ENCODE measurements at places on chromosomes 1 and 21.
A peak's percentile ranks its signal among the peaks of the same experiment; 100 is the strongest.

DNA sequence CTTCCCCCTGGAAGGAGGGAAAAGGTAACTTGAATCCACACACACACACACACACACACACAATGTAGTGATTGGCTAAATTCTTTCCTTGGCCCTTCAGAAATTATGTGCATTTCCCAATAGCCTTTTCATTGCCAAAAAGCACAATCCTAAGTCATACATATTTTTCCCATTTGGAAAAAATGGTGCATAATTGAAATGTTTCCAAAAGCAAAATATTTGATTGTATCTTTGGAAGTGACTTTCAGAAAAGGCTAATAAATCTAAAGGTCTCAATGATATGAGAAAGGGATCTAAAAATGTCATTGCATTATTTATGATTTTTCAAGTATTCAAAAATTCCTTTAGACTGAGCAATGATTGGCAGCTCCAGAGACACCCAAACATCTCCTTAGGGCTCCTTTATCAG, 43.5 kb upstream of the NEK7 start:
- DNase-seq, result no peak

DNA sequence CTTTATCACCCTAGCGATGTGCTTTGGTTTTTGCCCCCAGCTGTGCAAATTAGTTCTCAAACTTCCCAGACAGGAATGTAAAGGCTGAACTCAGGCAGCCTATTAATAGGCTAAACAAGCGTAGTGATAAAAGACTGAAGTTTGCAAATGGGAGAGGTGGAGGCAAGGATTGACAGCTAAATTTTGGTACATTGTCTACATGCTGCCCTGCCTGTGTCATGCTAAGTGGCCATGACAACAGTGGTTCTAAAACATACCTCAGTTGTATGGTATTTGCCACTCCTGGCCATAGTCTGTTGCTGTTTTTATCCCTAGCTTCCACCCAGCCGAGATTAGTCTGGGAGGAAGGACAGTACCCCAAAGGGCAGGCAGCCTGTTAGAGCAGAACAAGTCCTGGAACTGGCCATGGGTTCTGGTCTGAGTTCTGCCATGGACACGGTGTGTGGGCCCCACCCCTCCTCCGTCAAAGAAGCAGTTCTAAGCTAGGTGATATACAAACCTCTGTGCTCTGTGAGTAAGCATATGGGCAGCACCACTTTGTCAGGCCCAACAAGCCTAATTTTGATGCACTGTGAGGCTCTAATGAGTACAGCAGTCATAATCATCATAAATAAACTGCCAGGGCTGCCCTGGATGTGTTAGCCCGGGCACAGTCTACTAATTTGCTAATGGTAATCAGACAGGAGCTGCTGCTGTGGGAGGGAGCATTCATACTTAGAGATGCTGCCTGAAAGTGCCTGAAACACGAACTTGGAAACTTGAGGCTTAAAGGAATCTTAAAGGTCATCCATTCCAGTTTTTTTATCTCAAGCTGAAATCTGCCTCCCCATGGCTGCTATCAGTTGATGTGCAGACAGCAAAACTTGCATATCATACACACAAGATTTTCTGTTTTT, 177.1 kb downstream of the HHAT start:
- no peak for DNase-seq

DNA sequence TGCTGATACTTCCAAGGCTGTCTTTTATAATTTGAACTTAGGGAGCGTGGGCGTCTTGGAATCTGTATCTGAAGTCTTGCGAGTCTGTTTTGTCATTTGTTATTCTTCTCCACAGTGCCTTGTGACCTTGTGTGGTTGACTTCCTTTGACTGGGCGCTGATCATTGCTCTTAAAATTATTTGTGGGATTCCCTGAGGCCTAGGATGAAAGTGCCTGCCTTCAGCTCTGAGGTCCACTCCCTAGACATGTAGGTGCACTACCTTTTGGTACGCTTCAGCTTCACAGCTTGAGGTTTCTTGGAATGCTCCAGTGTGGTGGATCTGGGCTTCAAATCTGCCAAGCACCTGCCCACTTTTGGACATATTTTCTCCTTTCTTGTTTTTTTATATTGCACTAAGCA, 50.2 kb upstream of the IGSF5 start:
- DNase-seq, result no peak

- DNase-seq, result no peak
Measured at GRCh38 chr21:40130476-40130875, 263.2 kb downstream of the PCP4 start.

- DNase-seq, result no peak
Measured at GRCh38 chr1:76501586-76502219, 365.6 kb upstream of the ST6GALNAC5 start.

DNA sequence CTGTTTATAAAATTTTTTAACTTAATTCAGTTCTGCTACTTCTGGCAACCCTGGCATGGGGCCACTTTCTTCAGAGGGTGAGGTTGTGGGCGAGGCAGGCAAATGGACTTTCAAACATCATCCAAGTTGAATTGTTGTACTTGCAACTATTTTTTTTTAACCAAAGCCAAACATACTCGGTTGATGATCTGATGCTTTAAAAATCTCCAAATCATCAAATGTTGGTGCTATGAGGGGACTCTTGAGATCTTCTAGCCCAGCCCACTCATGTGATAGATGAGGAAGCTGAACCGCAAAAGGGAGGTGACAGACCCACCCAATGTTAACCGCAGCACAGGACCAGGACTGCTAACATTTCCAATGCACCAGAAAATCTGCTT, 6.7 kb downstream of the SLC1A7 start:
- DNase-seq, result peak; percentile 81

GRCh38 chr1:229365569-229365968, 22.7 kb upstream of the CCSAP start:
- DNase-seq, result no peak

GRCh38 chr1:232162001-232162400, 467.9 kb downstream of the SIPA1L2 start:
- no peak for DNase-seq

GRCh38 chr1:243438146-243438545, 182.3 kb downstream of the SDCCAG8 start:
- DNase-seq, result no peak

DNA sequence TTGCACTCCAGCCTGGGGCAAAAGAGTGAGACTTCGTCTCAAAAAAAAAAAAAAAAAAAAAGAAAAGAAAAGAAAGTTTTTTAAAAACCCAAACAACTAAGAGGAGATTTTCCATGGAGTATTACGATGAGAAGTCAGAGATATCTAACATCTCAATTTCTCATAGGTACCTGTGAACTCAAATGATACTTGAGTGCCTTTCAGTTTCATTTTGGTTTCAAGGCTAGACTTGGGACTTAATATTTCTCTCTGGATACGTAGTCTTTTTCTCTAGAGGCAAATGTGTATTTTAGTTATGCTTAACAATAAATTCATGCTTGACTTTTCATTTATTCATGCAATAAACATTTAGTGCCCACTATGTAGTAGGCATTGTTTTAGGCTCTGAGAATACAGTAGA, 15.0 kb downstream of the ZYG11B start:
- no peak for DNase-seq

DNA sequence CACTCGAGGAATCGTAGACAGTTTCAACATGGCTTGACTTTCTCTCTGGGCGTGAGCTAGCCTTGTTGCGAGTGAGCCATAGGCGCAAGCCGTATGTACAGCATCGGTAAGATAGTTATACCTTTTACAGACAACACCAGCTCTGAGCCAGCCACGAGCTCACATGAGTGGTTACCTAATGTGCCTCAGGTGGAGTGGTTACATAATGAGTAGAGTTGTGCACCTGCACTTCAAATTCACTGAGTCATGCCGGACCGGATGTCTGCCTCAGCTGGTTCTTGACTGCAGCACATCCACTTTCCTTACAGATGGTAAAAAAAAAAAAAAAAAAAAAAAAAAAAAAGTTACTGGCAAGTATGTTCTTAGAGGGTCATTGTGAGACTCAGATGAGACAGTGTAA, 360.4 kb upstream of the NR5A2 start:
- no peak for DNase-seq

DNA sequence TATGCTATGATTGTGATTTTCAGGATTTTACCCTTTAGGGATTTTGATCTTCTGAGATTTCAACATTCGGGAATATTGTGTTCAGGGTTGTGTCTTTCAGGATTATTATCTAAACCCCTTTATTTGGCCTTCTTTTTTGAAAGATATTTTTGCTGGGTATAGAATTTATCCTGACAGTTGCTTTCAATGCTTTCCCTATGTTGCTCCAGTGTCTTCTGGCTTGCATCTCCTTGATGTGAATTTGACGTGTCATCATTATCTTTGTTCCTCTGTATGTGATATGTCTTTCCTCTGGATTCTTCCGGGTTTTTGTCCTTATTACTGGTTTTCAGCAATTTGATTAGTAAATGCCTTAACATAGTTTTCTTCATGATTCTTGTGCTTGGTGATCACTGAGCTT, 25.9 kb upstream of the RIPK4 start:
- DNase-seq, result no peak

- DNase-seq, result no peak
Measured at GRCh38 chr1:152745289-152745704, 12.5 kb upstream of the KPRP start.

- no peak for DNase-seq
Measured at GRCh38 chr1:183827801-183828200, 22.9 kb downstream of the RGL1 start.

DNA sequence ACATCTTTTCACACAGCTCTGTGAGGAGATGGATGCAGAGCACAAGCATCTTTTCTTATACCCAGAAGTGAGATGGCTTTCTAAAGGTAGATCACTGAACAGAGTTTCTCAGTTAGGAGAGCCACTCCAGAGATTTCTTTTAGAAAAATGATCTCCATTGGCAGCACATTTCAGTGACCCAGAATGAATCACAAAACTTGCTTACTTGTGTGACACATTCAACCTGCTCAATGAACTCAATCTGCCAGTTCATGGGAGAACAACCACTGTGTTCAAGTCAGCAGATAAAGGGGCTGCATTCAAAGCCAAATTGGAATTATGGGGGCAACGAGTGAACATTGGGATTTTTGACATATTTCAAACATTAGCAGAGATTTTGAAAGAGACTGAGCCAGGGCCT, 78.3 kb downstream of the UCHL5 start:
- no peak for DNase-seq

DNA sequence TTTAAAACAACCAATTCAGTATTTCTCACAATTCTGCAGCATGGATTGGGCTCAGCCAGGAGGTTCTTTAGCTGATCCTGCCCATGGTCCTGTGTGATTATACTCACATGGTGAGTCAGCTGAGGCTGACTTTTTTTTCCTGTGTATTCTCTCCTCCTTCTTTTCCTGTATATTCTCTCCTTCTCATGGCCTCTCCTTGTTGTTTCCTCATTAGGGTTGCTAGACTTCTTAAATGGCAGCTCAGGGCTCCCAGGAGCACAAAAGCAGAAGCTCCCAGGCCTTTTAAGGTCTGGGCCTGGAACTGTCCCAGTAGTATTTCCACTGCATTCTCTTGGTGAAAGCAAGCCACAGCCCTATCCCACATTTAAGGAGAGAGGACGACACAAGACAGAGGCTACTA, 26.8 kb downstream of the VANGL1 start:
- DNase-seq, result no peak

- DNase-seq, result no peak
Measured at GRCh38 chr1:183124259-183124658, 61.8 kb upstream of the LAMC2 start.

- DNase-seq, result no peak
Measured at GRCh38 chr1:13737398-13737797, 37.4 kb downstream of the PRDM2 start.

DNA sequence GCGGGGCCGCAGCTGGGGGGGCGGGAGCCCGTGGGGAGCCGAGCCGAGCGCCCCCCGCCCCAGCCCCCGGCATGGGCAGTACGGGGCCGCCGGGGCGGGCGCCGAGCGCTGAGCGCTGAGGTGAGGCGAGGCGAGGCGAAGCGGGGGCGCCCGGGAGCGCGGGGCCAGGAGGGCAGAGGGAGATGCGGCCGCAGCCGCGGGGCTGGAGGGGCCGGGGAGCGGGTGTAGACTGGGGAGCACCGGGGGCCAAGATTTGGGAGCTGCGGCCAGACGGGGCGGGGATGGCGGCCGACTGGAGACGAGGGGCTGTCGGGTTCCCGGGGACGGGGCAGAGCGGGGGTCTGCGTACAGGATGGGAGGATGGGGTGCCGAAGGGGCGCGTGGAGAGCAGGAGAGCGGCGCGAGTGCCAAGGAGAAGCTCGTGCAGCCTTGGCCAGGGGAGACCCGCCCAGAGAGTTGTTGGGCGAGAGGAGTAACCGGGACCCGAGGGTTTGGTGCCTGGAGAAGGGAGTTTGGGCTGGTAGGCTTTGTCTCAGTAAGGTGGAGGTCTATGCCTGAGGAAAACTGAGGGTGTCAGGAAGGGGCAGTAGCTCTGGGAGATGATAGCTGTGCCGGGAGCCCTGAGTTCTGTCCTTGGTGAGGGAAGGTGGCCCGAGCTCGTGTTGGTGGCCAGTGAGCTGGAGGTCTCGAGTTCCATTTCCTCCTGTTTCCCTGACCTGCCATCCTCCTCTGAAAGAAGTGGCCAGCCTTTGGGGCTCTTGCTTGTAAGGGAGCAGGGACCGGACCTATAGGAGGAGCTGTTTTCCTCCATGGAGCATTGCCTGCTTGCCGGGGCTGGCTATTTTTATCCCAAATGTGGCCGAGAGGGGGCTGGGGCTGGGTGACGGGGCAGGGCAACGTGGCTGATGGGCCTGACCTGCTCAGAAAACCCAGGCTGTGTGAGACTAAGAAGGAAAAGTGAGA, 539 bp downstream of the ATP8B2 start:
- peak; percentile 78 for DNase-seq

DNA sequence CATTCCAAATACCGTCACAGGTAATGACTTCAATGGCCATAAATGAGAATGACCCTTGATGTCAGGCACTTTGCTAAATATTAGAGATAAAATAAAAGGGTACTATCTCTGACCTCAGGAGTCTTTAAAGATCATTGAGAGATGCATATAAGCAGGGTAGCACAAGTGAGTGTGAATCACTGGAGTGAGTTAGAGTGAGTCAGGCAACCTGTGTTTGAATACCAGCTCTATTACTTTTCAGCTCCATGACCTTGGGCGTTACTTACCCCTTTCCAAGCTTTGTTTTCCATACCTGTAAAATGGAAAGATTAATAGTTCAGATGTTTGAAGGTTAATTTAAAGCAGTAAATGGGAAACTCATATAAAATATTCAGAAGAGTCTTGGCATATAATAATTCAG, 1058.0 kb upstream of the ADGRL4 start:
- DNase-seq, result no peak
